ENCODE measurements at places on chromosomes 5 and 9.

- no peak for DNase-seq
These were observed 18.4 kb downstream of the F2RL2 start for GRCh38 chr5:76604838-76605237.

DNA sequence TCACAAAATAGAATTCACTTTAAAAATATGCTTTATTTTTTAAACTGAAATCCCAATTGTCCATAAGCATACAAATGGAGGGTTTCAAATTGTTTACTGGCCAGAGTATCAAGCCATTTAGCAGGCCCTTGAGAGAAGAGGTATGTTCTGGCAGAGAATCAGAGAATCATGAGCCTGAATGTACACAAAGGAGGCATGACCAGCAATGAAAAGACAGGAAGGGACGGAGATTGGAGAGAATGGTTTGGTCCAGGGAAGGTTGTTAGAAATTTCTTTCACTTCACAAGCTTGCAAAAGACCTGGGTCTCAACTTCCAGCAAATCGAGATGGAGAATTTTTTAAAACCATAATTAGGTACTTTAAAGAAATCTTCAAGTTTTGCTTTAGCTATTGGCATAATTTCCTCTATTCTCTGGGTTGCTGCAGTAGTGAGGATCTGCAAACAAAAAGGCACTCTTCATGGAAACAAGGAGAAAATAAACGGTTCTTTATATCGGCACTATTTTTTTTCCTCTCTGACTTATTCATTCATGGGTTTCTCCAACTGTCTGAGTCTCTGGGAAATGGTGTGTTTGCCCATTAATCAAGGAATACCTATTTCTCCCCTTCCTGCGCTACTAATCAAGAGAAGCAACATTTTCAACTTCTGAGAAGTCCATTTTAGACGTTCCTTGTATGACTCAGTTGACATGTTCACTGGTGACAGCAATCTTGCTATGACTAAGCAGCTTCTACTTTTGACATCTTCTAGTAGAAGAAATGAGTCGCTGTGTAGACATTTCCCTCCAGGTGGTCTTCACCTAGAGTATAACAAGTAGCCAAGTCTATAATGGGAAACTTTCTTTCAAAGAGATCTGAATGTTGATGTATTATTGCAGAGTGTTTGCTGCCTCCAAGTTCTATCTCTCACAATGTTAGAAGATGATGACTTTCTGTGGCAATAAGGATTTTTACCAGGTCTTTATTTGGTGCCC is 23.1 kb upstream of the ERCC6L2 start:
- DNase-seq = no peak

GRCh38 chr5:128339585-128339984 is 198.5 kb downstream of the FBN2 start:
- DNase-seq = no peak

GRCh38 chr9:84331119-84331809 is 9.3 kb downstream of the SLC28A3 start:
- no peak for DNase-seq

DNA sequence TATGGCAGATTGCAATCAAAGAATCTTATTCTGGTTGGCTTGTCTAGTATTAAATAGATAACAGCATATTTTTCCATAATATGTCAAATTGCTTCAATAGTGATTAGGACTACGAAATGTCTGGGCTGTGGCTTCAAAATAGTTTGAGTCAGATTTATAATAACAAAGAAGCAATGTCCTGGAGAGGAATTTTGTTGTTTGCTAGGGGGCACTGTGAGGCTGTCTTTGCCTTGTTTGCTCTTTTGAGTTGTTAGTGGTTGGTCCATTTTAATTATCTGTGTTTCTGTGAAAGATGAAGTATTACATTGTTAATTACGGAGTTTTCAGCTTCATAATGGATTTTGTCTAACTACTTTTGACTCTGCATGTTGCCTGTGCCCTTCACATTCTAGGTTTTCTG is 713.6 kb downstream of the TLE4 start:
- no peak for DNase-seq

- DNase-seq = no peak
These were observed 105.4 kb downstream of the DAPK1 start for GRCh38 chr9:87602933-87603643.

DNA sequence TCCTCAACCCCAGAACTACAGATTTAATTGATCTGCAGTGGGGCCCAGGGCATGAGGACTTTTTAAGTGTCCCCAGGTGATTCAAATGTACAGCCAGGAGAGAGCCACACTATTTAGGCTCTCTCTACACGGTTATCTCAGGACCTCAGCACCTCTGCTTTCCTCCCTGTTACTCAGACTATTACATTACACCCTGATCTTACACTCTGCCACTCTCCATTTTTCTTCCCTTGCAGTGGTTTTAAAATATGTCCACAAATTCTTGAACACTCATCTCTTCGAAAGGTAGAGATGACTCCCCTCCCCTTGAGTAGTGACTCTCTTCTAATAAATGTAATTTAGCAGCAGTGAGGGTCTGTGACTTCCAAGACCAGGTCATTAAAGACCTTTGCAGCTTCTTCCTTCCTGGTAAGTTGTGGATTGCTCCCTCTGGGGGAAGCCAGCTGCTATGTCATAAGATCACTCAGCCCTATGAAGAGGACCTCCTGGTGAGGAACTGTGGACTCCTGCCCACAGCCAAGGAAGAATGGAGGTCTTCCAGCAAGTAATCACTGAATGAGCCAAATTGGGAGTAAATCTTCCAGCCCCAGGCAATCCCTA is 87.5 kb upstream of the SSBP2 start:
- no peak for DNase-seq

DNA sequence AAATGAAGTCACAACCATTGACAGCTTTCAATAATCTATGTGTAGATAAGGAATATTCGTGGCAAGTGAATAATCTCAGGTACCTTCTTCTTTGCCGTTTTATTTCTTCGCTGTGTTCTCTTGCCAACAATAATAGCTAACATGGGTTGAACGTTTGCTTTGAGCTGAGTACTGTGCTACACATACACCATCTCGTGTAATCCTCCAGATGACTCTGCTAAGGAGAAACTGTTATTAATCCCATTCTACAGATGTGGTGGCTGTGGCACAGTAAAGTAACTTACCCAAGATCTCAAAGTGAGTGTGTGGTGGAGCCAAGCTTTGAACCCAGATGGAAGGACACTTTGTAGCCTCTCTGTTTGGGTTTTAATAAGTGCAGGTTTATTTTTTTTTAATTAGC is 179.7 kb downstream of the C9orf152 start:
- no peak for DNase-seq

DNA sequence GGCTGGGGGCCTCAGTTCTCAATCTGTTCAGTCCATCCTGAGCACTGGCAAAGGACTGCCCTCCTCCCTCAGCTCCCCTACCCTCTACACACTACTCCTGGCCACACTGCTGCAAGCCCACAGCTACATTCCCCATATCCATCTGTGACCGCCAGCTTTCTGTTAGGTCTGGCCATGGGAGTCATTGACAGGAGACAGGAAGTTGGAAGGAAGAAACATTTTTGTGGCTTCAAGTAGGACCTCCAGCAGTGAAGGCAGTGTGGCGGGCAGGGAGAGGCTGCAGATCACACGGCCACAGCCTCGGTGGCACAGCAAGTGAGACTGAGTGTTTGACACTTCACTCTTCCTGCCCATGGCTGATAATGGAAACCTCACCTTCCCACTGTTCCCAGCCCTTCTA is 55.9 kb downstream of the SECISBP2 start:
- DNase-seq = no peak

- no peak for DNase-seq
These were observed 117.8 kb downstream of the CCDC192 start for GRCh38 chr5:127820910-127821553.

DNA sequence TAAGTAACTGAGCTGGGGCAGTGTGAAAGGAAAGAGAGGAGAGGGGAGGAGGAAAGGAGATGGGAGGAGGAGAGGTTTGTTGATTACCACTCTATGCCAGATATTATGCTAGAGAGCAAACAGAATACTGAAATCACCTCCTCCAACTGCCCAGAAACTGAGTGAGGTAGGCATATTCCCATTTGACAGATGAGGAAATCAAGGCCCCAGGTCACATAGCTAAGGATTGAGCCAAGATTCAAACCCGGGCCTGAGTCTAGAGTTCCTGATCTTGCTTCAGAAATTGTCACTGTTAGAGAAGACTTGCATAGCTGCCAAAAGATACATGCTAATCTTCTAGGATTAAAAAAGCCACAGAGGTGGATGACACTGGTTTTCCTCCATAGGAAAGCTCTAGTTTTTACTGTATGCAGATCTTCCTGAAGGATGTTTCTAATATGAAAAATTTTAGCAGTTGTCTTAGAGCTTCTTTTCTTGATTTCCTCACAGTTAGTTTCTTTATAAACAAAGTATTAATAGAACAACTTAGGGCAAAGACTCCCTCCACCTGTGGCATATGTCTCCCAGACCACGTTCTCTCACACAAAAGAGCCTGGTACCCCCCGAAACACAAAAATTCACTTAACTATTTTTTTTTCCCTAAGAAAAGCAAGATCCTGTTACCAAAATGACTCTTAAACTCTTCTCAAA is 97.4 kb downstream of the NLN start:
- no peak for DNase-seq

- DNase-seq = no peak
These were observed 92.5 kb downstream of the ATPSCKMT start for GRCh38 chr5:10157085-10157669.

DNA sequence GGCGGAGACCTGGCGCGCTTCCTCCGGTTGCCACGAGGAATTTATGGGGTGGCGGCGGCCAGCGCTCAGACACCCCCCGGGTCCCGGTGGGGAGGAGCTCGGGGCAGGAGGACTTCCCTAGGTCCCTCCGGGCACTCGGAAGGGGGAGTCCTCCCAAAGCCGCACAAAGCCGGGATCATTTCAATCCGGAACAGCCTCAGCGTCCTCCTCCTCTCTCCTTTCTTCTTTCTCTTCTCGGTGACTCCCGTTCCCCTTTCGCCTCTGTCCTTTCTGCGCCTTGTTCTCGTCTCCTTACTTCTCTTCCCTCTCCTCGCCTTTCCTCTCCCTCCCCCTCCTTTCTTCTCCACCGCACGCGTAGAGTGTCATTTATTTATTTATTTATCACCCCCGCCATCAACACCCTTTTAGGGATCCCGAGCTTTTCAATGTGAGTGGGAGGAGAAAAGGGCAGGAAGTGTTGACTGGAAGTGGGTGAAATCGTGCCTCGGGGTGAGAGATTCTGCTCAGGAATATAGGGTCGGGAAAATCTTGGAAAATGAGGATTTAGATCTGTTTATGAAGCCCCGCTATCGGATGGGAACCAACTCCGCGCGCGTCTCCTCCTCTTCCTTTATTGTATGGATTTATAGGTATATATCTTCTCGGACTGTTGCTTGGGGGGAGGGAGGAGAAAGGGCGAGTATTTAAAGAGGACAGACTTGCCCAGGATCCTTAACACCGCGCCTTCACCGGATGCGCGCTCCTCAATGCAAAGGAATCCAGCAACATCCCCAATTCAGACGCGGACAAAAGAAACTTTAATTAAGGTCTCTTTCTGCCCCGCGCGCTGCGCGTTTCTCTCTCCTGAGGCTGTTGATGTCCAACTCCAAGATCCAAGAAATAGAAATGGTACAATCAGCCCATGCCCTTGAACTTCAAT is 2.0 kb upstream of the ZNF462 start:
- no peak for DNase-seq

DNA sequence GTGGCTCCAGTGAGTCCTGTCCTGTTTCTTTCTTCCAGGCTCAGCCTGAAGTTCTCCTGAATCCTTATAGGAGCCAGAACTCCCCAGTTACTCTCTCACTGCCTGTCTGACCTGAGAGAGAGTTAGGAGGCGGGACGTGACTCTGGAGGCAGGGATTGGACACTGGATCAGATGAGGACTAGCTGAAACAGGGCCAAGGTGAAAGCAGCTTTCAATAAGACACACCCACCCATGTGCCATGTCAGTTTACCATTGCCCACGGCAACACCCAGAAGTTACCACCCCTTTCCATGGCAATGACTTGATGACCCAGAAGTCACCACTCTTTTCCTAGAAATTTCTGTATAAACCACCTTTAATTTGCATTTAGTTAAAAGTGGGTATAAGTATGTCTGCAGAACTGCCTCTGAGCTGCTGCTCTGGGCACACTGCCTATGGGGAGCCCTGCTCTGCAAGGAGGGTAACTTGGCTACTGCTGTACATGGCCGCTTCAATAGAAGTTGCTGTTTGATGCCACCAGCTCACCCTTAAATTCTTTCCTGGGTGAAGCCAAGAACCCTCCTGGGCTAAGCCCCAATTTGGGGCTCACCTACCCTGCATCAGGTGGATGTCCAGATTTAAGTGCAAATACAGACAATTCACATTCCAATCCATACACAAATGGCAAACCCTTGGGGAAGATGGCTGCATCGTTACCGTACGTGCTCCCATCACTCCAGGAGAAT is 13.7 kb downstream of the FCN2 start:
- DNase-seq = no peak

- DNase-seq = no peak
These were observed 6.3 kb downstream of the FOXD1 start for GRCh38 chr5:73442231-73442811.

- no peak for DNase-seq
These were observed 34.2 kb downstream of the IPPK start for GRCh38 chr9:92635760-92636159.

DNA sequence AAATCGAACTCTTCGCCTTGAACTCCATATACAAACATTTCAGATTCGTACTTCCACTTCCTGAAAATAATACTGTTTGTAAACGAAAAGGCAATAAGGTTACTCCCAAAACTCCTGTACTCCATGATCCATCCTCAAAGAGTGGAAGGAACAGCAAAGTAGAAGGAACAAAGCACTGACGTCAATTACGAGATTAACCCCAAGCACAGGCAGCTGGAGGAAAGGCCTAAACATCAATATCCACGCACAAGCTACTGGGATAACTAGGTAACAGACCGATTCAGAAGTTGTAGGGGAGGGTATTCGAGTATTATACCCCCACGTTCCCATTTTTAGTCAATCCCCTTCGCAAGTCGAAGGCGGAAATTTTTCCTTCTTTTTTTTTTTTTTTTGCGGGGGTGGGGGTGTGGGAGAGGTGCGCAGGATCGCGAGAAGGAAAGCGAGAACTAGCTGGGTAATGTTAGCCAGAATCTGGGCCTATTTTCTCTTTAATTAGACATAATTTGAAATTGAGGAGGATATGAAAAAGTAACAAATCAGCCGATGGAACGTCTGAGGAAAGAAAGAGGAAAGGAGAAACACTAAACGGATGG is 909 bp downstream of the AFF4 start:
- DNase-seq = no peak

GRCh38 chr9:16449076-16449730 is 421.3 kb downstream of the BNC2 start:
- no peak for DNase-seq

- DNase-seq = no peak
These were observed 290.5 kb upstream of the TAS2R1 start for GRCh38 chr5:9920697-9921096.

DNA sequence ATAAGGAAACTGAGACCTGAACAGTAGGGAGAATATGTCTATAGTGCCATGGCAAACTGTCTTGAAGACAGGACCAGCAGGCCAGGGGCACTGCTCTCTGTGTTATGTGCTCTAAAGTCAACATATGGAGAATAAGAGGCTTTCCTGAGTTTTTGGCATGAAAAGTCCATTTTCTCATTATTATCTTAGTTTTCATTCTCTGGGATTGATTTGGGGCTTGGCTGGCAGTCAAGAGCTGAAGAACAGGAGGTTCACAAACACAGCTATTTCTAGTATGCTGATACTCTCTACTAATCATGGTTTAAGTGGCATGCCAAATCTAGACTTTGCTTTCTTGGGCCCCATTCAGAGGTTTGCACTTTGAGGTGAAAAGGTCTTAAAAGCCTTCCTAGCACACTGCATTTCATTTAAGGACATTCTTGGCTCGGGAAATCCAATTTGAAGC is 404.4 kb downstream of the ZNF608 start:
- DNase-seq = no peak

All from activated CD8-positive, alpha-beta memory T cell treated with anti-CD3 and anti-CD28 coated beads for 24 hours (primary cell).